NCI-H1417 (cell line): ENCODE measurements at places on chromosomes 5 and 9.
A peak's percentile ranks its signal among the peaks of the same experiment; 100 is the strongest.

- no peak for DNase-seq
These were observed 28.8 kb downstream of the FRMD3 start for GRCh38 chr9:83509402-83509801.

DNA sequence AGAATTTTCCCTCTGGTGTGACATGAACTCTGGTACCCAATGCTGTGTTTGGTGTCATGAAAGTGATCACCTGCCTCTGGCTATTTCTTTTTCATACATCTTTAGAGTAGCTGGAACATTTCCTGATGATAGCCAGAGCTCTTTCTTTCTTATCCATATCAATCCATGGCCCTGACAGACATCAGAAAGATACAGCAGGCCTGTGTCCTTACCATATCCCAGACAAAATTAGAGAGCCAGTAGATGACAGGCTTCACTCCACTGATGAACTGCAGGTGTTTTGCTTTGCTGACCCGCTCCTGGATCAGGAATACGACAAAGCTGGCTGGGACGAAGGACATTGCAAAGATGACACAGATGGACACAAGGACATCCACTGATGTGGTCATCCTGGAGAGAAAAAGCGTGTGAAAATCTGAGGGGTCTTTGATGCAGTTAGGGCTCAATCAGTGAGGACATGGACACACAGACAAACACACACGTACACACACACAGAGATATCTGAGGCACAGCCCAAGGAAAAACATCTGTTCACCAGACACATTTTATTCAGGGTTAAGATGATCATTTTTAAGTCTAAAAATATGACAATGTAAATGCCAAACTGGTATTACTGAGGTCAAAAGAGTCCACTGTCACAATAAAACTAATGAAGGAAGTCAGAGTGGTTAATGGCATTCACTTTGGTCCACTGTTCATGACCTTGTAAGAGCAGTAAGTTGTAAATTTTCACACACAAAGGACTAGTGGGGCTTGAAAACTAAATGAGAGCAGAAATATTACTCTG lies 34.5 kb downstream of the NIPSNAP3B start:
- no peak for DNase-seq

GRCh38 chr5:73693573-73694061 lies 67.6 kb downstream of the ARHGEF28 start:
- DNase-seq, result no peak

GRCh38 chr9:68914751-68915150 lies 99.2 kb downstream of the PRKACG start:
- DNase-seq, result peak; percentile 34

DNA sequence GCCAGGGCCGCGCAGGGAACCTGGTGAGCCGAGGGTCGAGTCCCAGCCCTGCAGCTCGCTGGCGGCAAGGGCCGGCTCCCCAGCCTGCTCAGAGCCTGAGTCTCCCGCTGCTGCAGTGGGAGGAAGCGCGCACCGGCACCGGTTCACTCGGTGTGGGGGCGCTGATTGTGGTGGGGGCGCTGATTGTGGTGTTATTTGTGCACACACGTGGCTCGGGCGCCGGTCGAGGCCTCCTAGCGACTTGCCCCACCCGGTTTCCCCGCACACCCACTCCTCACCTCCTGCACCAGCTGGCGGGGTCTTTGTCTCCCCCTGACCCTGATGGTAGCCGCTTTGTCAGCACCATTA lies 266.7 kb downstream of the NSG2 start:
- no peak for DNase-seq

- no peak for DNase-seq
These were observed 2.1 kb downstream of the FGF18 start for GRCh38 chr5:171421331-171422262.

DNA sequence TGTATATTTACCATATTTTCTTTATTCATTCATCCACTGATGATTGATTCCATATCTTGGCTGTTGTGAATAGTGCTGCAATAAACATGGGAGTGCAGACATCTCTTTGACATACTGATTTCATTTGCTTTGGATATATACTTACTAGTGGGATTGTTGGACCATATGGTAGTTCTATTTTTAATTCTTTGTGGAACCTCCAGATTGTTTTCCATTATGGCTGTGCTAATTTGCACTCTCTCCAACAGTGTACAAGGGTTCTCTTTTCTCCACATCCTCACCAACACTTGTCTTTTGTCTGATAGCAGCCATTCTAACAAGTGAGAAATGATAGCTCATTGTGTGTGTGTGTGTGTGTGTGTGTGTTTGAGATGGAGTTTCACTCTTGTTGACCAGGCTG lies 86.7 kb downstream of the DAPK1 start:
- DNase-seq, result no peak

- no peak for DNase-seq
These were observed 1.2 kb upstream of the RNF38 start for GRCh38 chr9:36401164-36401740.
